ENCODE measurements at places on chromosomes 3 and 15.

- no peak for DNase-seq
Measured at GRCh38 chr3:169286992-169287391, 376.5 kb downstream of the MECOM start.

- DNase-seq = no peak
Measured at GRCh38 chr15:41967506-41968206, 4.7 kb downstream of the EHD4 start.

DNA sequence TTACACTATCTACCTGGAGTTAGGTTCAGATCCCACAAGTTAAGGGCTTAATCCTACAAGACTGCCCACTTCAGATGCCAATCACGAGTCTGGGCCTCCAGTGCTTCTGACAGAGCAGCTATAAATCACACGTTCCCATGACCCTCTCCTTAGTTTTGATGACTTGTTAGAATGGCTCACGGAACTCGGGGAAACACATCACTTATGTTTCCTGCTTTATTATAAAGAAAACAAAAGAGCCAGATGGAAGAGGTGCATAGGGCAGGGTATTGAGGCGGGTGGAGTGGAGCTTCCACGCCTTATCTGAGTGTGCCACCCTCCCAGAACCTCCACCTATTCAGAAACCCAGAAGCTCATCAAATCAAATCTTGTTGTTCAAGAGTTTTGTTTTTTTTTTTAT, 170.8 kb downstream of the MOBP start:
- DNase-seq = no peak

DNA sequence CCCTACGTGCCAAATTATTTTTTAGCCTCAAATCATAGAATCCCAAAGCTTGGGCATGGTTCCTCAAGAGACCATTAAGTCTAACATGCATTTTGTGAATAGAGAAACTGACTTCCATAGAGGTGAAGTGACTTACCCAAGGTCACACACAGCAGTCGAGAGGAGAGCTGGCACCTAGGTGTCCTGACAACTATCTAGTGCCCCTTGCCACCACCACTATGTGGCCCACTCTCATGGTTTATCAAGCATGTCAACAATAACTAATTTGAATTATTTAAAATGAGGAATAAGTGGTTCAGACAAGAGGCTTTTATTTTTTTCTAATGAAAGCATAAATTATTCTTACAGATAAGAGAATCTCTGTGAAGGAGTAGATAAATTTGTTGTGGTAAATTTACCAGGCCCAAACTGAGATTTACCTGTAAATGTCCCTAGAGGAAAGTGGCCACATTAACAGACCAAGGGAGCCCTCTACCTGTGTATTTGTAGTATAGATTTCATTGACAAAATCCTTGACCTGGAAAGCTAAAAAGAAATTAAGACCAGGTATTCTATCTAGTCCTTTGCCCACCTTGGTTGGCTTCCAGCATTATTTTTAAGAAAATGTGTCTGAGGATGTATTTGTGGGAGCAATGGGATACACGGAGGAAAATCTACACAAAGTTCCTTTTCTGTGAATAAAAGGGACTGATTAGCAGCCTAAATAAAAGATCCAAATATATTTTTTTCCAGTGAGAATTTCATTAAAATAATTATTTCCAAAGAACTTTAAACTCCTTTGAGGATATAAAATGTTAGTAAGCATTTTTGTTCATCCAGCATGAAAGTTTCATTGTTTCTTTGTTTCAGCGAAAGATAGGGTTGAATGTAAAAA, 49.1 kb downstream of the IQCH start:
- DNase-seq = peak; percentile 52

- no peak for DNase-seq
Measured at GRCh38 chr3:61537366-61537765, 24.0 kb upstream of the PTPRG start.

DNA sequence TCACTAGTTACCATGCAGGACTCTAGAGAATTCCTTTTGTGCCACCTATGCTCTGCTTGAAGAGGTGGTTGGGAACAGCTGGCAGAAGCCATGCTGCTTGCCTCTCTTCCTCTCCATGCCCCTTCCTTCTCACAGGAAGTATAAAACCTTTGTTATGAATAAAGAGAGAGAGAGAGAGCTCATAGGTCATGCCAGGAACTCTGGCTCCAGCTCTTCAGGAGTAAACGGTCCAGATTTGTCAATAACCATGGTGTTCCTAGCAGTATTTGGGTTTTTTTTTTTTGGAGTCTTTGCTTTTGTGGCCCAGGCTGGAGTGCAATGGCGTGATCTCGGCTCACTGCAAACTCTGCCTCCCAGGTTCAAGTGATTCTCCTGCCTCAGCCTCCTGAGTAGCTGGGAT, 97.7 kb upstream of the SLC4A7 start:
- no peak for DNase-seq

GRCh38 chr15:94417501-94418293, 186.3 kb downstream of the MCTP2 start:
- no peak for DNase-seq

- no peak for DNase-seq
Measured at GRCh38 chr15:49084285-49084570, 38.0 kb upstream of the SECISBP2L start.

DNA sequence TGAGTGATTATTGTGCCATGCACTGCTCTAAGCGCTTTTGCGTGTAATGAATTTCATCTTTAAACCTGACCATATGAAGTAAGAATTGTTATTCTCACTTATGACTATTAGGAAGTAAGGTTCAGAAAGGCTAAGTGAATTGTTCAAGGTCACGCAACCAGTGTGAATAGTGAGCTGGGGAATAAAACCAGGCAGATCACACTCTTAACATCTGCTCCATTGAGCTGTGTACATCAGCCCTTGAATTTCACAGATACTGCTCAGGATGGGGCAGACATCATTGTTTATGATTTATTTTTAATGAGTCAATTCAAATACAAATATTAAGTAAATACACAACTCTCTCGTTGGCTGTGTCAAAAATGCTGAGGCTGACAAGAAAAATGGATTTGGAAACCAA, 184.5 kb downstream of the FNDC3B start:
- no peak for DNase-seq

DNA sequence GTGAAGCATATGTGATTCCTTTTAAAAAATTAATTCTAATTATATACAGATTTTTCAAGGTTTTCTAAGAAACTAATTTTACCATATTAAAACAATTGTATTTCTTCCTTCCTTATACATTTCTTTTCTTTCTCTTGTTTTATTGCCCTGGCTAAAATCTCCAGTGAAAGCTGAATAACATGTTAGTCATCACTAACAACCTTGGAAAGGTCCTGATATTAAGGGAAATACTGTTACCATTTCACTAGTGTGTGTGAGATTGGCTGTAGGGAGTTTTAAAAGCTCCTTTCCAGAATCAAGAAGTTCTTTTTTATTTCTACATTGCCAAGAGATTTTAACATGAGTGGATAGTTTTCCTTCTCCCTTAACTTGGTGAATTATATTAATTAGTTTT, 229.7 kb upstream of the EIF1B start:
- DNase-seq = no peak

DNA sequence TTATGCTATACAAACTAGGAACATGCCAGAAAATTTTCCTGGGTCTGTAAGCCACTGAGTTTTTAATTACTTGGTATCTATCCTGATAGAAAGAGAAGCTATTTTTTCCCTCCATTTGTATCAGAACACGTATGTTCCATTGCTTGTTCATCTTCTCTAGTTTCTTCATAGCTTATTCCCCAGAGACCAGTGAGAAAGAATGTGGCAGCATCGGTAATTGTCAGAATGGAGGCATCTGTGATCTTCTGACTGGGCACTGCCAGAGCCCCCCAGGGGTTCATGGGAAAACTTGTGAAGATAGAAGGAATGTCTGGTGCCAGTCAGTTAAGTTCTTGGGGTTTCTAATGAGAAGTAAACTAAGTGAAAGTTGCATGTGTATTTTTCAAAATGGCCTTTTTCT, 720.2 kb upstream of the GOLIM4 start:
- DNase-seq = no peak

GRCh38 chr15:58213587-58214338, 75.6 kb downstream of the AQP9 start:
- no peak for DNase-seq

GRCh38 chr3:88810455-88810854, 297.0 kb upstream of the EPHA3 start:
- no peak for DNase-seq

DNA sequence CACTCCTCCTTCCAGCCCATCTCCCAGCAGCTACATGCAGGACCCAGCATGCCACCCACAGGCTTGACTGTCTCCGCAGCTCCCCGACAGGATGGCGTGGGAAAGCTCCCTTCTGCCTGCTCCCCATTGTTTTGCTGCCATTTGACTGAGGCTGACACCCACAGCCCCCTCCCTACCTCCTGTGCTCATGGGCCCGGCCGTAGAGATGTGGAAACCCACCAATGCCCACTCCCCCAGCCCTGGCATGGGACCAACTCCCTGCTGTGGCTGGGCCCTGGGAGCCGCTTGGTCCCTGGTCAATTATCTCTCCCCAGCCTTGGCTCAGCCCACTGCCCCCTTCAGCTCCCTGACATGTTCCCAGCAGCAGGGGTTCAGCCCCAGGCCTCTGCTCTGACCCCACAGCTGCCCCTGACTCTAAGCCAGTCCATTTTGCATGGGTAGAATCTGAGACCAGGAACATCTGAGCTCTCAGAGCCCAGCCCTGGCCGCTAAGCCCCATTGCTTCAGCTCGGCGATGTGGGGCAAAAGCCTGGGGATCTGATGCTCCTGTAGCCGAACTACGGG, 8.2 kb downstream of the C3orf22 start:
- no peak for DNase-seq

GRCh38 chr3:110928016-110928662, 143.5 kb upstream of the NECTIN3 start:
- DNase-seq = no peak

DNA sequence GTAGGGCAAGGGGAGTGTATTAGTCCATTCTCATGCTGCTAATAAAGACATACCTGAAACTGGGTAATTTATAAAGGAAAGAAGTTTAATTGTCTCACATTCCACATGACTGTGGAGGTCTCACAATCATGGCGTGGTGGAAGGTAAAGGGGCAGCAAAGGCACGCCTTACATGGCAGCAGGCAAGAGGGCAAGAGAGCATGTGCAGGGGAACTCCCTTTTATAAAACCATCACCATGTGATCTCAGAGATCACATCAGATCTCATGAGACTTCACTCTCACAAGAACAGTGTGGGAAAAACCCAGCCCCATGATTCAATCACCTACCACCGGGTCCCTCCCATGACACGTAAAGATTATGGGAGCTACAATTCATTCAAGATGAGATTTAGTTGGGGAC, 41.4 kb downstream of the SUMF1 start:
- peak; percentile 29 for DNase-seq

DNA sequence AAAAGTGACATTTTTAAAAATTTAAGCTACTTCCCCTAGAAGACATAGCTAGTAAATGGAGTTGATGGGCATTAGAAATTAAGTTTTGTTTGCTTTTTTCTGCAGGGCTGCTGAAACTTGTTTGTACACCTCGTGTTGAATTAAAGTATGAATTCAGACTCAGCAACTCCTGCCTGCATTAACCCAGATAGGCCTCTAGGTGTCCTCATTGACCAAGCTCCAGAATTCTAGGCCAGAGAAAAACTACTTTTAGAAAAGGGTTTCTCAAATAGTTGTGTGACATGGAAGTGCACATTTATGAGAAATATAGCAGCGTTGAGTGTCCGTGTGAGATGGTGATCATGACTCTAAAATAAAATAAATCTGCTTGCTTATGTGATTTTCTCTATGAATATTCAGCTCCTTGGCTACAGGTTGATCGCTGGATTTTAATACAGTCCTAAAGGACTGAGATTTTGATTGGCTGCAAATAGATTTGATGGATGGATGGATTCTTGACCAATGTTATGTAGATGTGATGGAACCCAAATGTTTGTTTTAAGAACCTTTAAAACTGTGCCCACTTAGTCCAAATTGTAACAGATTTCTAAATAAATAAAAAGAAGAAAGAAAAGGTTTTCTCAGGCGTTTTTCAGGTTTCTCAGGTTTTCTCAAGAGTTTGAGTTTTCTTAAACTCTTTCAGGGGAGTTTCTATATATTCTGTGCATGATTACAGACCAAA, 39.4 kb upstream of the LMOD3 start:
- peak; percentile 71 for DNase-seq

GRCh38 chr3:168620854-168621253, 525.1 kb upstream of the GOLIM4 start:
- no peak for DNase-seq

GRCh38 chr15:78205856-78206255, 28.5 kb downstream of the ACSBG1 start:
- no peak for DNase-seq

DNA sequence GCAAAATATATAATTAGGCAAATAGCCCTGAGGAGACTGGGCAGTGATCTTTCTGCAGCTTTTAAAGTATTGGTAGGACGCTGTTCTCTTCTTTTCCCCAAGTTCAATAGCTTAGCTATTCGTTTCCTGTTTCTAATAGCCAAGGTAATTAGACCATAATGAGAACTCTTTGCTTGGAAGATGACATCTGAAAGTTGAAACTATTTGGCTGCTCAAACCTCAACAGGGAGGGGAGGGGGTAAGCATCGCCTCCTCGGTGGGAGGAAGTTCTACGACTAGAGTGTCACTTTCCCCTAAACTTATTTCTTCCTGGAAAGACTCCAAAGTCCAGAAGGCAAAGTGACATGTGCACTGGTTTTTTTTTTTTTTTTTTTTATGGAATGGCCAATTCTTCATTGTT, 22.8 kb upstream of the ALDH1A3 start:
- DNase-seq = no peak

GRCh38 chr3:12338595-12339546, 50.0 kb downstream of the PPARG start:
- DNase-seq = no peak

GRCh38 chr15:94174399-94174802, 57.0 kb upstream of the MCTP2 start:
- peak; percentile 65 for DNase-seq

DNA sequence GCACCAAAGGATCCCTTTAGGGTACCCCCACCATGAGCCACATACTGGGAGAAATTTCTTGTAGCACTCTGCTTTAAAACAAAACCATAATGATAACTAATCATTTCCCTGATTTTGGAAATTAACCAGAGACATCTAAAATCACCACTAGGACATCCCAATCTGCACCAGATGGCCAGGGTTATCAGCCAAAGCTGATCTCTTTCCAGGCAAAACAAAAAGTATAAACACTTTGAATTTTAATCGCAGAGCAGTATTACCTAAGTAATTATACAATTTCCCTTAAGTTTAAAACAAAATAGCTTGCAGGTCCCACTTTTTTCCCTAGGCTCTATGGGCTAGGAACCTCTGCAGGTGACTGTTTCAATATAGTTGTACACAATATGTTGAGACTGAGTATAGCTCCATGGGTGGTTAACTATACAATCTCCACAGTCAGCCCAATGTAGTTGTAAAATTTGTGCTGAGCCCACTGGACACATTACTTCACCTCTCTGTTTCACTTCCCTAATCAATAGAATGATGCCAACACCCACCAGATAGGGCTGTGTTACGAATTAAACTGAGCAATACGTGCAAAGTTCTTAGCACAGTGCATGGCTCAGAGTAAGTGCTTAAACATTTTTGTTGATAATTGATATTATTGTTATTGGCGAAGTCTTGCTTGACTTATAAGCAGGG, 629 bp upstream of the NOX5 start:
- DNase-seq = no peak

- DNase-seq = no peak
Measured at GRCh38 chr3:65995515-65995914, 43.2 kb downstream of the MAGI1 start.

All from activated CD4-positive, alpha-beta T cell treated with anti-CD3 and anti-CD28 coated beads, Interleukin-2, Interleukin-6, amounts not matched to agents 100 ng/mL and 50 ng/mL, durations not matched to agents 16 hours and 8 hours (primary cell).